ENCODE measurements at places on chromosomes 3 and 15.

DNA sequence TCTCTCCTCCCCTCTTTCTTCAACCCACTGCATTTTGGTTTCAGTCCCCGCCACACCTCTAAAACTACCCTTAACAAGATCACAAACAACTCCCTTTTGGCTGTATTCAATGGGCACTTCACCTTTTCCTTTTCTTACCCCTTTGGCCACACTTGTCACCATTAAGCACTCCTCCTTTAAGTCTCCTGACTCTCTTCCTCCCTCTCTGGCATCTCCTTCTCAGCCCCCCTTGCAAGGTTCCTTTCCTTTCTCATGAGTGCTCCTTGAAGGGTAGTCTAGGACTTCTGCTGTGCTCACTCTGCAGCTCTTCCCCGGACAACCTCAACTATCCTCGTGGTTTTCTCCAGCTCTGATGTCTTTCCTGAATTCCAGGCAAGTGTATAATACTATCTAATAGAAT is 103.7 kb downstream of the RPL22L1 start:
- no peak for DNase-seq

DNA sequence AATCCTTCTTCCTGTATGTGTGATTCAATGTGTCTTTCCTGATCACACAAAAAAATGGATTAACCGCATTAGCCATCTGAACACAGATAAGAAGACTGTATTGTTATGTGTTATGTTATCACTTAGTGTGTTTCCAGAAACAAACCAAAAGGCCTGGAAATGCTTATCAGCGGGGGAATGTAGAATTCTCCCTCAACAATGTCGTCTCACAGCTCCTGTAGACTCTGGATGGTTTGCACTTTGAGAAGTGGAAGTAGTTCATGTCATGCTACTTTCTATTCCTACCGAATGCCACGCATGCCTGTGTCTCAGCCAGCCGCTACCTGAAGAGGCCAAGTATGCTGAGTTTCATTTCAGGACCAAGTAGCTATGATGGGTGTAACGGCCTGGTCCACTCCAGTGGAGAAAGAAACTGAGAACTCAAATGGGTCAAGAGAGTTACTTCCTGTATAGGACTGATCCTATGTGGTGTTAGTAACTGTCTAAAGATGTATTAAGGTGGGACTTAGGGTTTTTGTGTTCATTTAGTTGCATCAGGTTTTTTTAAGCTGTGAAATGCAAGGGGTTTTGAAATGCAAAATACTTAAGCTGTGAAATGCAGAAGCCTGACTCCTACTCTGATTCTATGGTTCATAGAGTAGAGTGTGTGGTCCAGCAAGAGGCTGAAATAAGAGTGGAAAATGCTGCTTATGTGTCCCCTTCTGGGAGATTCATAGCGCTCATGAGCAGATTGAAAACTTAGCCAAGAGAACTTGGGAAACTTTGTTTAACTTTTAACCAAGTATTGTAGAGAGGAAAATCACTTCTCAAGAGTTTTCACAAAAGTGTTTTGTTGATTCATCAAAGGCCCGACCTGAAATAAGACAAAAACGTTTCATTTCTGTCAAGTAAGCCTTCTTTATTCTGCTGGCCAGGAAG is 118.5 kb upstream of the LMOD3 start:
- no peak for DNase-seq

GRCh38 chr15:68528626-68529290 is 50.0 kb upstream of the CORO2B start:
- no peak for DNase-seq

GRCh38 chr15:62972814-62973213 is 69.7 kb upstream of the TPM1 start:
- no peak for DNase-seq

- no peak for DNase-seq
Measured at GRCh38 chr3:16554126-16554525, 40.6 kb upstream of the RFTN1 start.

- DNase-seq: no peak
Measured at GRCh38 chr3:12380461-12380860, 91.6 kb downstream of the PPARG start.

GRCh38 chr15:66702787-66703539 is 927 bp downstream of the SMAD6 start:
- DNase-seq: no peak

- DNase-seq: no peak
Measured at GRCh38 chr15:68285259-68285980, 7.9 kb downstream of the FEM1B start.

GRCh38 chr15:65918357-65918920 is 49.1 kb downstream of the RAB11A start:
- DNase-seq: no peak

DNA sequence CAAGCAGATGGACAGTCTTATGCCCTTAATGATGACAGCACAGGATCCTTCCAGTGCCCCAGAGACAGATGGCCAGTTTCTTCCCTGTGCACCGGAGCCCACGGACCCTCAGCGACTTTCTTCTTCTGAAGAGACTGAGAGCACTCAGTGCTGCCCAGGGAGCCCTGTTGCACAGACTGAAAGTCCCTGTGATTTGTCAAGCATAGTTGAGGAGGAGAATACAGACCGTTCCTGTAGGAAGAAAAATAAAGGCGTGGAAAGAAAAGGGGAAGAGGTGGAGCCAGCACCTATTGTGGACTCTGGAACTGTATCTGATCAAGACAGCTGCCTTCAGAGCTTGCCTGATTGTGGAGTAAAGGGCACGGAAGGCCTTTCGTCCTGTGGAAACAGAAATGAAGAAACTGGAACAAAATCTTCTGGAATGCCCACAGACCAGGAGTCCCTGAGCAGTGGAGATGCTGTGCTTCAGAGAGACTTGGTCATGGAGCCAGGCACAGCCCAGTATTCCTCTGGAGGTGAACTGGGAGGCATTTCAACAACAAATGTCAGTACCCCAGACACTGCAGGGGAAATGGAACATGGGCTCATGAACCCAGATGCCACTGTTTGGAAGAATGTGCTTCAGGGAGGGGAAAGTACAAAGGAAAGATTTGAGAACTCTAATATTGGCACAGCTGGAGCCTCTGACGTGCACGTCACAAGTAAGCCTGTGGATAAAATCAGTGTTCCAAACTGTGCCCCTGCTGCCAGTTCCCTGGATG is 198.7 kb downstream of the AKAP13 start:
- DNase-seq: no peak

- no peak for DNase-seq
Measured at GRCh38 chr15:70902107-70902506, 9.5 kb downstream of the LRRC49 start.

DNA sequence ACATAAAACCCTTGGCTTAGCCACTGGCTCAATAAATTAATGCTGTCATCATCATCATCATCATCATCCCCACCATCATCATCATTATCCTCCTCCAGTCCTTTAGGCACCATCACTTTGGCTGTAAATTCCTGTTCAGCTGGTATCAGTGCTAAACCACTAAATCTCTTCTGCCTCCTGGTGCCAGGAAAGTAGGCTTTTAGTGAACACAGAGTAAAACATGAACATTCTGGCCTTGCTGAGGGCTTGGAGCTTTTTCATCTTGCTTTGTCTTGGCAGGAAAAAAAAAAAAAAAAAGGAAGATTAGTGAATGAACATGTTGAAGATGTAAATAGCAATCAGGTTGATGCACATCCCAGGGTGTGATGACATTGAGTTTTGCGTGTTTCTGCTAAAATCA is 67.3 kb upstream of the EIF1B start:
- no peak for DNase-seq

DNA sequence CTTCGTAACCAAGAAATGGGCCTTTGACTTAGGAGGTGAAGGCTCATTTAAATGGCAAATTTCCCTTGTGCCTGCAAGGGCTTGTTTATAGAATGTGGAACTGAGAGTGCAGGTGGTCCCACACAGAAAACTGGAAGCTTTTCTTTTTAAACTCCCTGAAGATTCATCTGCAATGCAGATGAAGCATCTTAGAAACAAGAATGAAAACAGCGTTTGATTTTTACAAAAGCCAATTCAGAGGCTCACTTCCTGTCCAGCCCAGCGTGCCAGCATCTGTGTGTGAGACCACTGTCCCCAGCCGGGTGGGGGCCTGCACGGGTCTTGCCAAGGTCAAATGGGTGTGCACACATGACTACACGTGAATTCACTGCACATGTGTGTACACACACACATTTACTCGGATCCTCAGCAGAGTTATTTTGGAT is 94.7 kb downstream of the LINGO1 start:
- DNase-seq: no peak

GRCh38 chr3:10653241-10653640 is 147.9 kb upstream of the ATP2B2 start:
- no peak for DNase-seq

GRCh38 chr15:72521682-72522081 is 47.6 kb downstream of the ARIH1 start:
- no peak for DNase-seq

GRCh38 chr3:117666325-117666724 is 956.7 kb downstream of the TUSC7 start:
- no peak for DNase-seq

GRCh38 chr3:9590282-9590791 is 36.7 kb upstream of the LHFPL4 start:
- DNase-seq: no peak

GRCh38 chr15:34147371-34148140 is 45.7 kb downstream of the PGBD4 start:
- DNase-seq: no peak

- no peak for DNase-seq
Measured at GRCh38 chr15:48494631-48495030, 150.9 kb downstream of the FBN1 start.

DNA sequence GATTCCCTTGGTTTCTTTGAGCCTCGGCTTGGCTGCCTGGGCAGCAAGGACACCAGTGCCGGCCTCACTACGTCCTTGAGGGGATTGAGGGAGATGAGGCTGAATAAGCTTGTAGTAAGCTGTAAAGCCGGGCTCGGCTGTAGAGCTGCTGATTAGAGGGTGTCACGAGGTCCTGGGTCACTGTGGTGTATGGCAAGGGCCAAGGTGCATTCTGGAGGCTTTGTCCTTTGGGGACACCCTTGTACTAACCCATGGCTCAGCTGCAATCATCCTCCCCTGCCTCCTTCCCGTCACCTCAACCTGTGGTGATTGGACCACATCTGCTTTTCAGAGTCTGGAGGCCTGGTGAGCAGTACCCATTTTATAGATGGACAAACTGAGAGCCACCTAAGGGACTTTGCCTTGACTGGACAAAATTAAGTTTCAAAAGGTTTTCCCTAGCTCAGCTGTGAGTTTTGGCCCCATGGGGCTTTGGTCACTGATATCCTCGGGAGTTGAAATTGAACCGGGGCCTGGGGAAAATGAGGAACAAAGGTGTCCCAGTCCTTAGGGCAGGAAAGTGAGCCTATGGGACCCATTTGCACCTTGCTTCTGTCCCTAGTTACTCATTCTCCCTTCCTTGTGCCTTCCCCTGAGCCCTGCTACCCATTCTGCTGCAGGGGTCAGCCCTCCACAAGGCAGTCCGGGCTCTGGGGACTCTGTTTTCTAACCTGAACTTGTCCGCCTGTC is 2.4 kb downstream of the SLC6A6 start:
- DNase-seq: no peak

DNA sequence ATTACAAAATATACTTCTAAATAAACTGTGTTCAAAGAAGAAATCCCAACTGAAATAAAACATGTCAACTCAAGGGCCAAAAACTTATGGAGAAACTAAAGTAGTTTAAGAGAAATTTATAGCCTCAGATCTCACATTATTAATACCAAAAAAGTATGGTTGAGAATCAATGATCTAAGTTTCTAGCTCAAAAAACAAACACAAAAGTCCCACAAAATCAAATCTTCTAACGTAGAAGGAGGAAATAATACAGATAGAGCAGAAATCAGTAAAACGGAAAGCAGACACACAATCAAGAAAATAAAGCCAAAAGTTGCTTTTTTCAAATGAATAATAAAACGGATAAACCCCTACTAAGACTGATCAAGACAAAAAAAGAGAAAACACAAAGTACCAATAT is 2.9 kb downstream of the SUSD5 start:
- DNase-seq: no peak

GRCh38 chr15:89851673-89852341 is 37.2 kb upstream of the ANPEP start:
- no peak for DNase-seq

DNA sequence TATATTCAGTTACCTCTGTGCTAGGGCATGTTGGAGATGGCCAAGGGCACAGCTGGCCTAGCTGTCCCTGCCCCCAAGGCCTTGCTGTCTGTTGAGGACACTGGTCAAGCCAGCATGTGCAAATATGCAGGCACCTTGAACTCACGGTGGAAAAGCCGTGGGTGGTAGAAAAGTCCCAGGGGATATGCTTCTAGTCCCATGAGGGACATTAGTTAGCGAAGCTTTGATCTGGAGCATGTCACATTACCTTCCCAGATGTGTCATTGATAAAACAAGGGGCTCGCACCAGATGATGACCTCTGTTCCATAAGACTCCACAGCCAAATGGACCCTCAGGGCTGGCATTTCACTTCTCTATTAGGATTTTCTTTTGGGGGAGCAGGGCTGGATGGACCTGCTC is 14.2 kb upstream of the TMEM158 start:
- DNase-seq: no peak

GRCh38 chr3:64163019-64163754 is 62.1 kb downstream of the PRICKLE2 start:
- no peak for DNase-seq

- no peak for DNase-seq
Measured at GRCh38 chr3:80018375-80018774, 250.6 kb upstream of the ROBO1 start.

DNA sequence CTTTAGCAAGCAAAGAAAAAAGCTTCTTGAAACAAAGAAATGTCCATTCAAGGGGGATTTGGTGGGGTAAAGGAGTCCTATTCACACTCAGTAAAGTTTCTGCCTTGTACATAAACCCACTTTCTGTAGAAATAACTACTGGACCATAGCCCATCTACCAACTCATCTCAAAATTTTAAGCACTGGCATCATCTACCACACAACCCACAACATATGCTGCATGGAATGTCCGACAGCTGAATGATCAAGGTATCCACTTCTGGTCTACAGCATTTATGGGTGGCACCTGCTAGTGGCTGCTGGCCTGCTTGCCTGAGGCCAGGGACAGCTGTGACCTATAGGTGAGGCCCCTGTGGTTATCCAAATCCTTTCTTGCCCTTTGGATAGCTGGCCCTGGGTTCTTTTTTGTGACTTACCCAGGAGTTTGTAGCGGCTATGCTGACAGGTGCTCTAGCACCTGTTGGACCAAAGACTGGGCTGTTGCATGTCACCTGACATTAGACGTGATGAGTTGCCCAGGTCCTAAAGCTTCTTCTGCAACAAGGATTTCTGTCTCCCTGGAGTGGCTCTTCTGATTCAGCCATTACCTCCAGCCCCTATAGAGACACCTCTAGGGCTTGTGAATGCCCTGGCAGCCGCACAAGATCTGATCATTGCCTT is 19.2 kb upstream of the MEF2A start:
- no peak for DNase-seq

GRCh38 chr3:61173676-61174075 is 77.6 kb downstream of the FHIT start:
- no peak for DNase-seq

DNA sequence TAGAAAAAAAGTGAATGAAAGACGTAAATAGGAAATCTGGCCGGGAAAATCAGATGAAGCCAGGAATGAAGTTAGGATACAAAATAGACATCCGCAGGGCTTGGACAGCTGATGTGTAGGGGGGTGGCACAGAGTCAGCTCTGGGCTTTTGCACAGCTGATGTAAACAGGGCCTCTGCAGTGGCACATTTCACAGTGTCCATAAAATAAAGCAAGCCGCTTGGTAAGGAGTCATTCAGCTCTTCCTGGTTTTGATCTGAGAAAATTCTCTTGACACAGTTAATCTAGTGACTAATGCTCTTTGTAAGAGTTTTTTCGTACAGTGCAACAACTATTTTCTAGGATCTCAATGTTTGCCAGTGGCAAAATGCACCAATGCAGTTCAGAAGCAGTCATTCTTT is 153.3 kb downstream of the USP13 start:
- no peak for DNase-seq

- no peak for DNase-seq
Measured at GRCh38 chr3:51311055-51311454, 74.0 kb upstream of the MANF start.

All from stimulated activated CD4-positive, alpha-beta T cell treated with anti-CD3 and anti-CD28 coated beads, Interleukin-15, amount 100 ng/mL, for 1 hour (primary cell).